ENCODE measurements at places on chromosomes 7 and 10. TPM values are rescaled to one million over a fixed set of nuclear protein-coding genes. Genes with fewer than 3 reads are reported as not detected.

- DNase-seq: no peak
These were observed 125.7 kb upstream of the CXCL12 start for GRCh38 chr10:44510379-44511115.

GRCh38 chr7:76217942-76218566, 16.4 kb downstream of the SRRM3 start:
- no peak for DNase-seq

DNA sequence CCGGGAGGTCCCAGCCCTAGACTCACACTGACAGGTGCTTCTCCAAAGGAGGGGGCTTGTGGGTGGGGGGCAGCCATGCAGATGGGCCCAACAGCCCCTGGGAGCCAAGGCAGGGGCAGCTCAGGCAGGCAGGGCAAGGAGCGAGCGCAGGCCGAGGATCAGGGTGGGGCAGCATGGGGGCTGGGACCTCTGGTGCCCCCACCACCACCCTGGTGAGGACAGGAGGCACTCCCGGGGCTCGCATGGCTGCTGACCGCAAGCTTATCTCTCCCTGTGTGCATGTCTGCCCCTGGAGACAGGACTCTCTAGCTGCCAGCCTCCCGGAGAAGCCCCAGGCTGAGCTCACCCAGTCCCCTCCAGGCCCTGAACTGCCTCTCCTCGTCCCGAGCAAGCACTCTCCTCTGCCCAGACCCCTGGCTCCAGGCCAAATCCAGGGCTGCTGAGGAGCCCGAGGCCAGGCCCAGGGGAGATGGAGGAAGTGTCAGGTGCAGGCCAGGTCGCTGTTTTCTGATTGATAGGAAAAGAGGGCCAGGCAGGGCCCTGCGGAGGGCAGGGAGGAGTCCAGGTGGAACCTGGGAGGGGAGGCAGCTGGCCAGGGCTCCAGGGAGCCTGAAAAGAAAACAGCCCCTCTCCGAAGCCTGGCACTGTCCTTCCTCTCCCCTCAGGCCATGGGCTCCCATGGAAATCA, 39.0 kb downstream of the PDGFA start:
- DNase-seq: no peak

The CUBN gene
- polyA plus RNA-seq: 3.3 TPM

The NUP205 gene
- polyA plus RNA-seq: 29.6 TPM

The PRKAR2B gene
- polyA plus RNA-seq: 6.4 TPM

The HBP1 gene
- 55.4 TPM for polyA plus RNA-seq

The CYP51A1 gene
- 31.5 TPM for polyA plus RNA-seq
